Activated T-helper 2 cell treated with anti-CD3 and anti-CD28 coated beads, Interferon-gamma antibody, Interleukin-2, Interleukin-4, amounts not matched to agents 10 μg/mL and 5 μg/mL and 100 μg/mL, durations not matched to agents 14 hours and 24 hours and 36 hours (primary cell): ENCODE measurements at places on chromosomes 11 and 22. TPM values are rescaled to one million over a fixed set of nuclear protein-coding genes. Genes with fewer than 3 reads are reported as not detected.

Gene PEX26
- 47.3 and 47.8 TPM in 2 replicates for total RNA-seq

Gene BCO2
- total RNA-seq: 1.2 and 1.4 TPM in 2 replicates

Gene MRGPRX4
- not detected in 2 replicates for total RNA-seq

Gene ARRB1
- total RNA-seq: 15.1 and 19.3 TPM in 2 replicates

Gene CHRDL2
- total RNA-seq: not detected in 2 replicates

Gene CNGA4
- not detected in 2 replicates for total RNA-seq

Gene BTG4
- not detected in 2 replicates for total RNA-seq

Gene ROM1
- 1.4 and 2.8 TPM in 2 replicates for total RNA-seq

Gene OLFML1
- total RNA-seq: not detected in 2 replicates

Gene VPREB1
- total RNA-seq: not detected in 2 replicates

Gene IRAG1
- total RNA-seq: not detected in 2 replicates

Gene LGR4
- total RNA-seq: 0.05 and 0.14 TPM in 2 replicates

Gene C11orf16
- total RNA-seq: not detected in 2 replicates

Gene MRGPRE
- total RNA-seq: not detected in 2 replicates

Gene OR5AS1
- not detected in 2 replicates for total RNA-seq

Gene SPON1
- total RNA-seq: 0.07 and 0.16 TPM in 2 replicates

Gene ASPHD2
- 14.2 and 14.5 TPM in 2 replicates for total RNA-seq

Gene CRYBA4
- total RNA-seq: not detected in 2 replicates

Gene CATSPERZ
- 0.59 TPM in 1 of 2 replicates, not detected in the other for total RNA-seq

Gene MMP1
- not detected in 2 replicates for total RNA-seq

Gene SLC22A25
- not detected in 2 replicates for total RNA-seq

Gene ATP6V1E1
- 107 and 113 TPM in 2 replicates for total RNA-seq

Gene NEFH
- total RNA-seq: 7.0 and 7.5 TPM in 2 replicates

Gene C22orf31
- not detected in 2 replicates for total RNA-seq

Gene CAPN5
- total RNA-seq: 0.32 and 0.55 TPM in 2 replicates

Gene OR6A2
- total RNA-seq: 0.32 and 0.53 TPM in 2 replicates

Gene CD3G
- total RNA-seq: 134 and 139 TPM in 2 replicates

Gene SLC22A9
- not detected in 2 replicates for total RNA-seq

Gene HEPN1
- total RNA-seq: not detected in 2 replicates

Gene GLB1L3
- 14.5 and 15.4 TPM in 2 replicates for total RNA-seq

Gene CYB5R2
- total RNA-seq: 3.8 and 4.5 TPM in 2 replicates

Gene POTEH
- total RNA-seq: not detected in 2 replicates

Gene SLC6A5
- total RNA-seq: not detected in 2 replicates

Gene FAT3
- under 0.01 and 0.02 TPM in 2 replicates for total RNA-seq

Gene DLG2
- total RNA-seq: 1.8 and 2.1 TPM in 2 replicates

Gene FAM83F
- total RNA-seq: 0.07 and 0.11 TPM in 2 replicates

Gene TMPRSS6
- total RNA-seq: 9.2 and 10.2 TPM in 2 replicates

Gene XKR3
- not detected in 2 replicates for total RNA-seq

Gene CWC15
- total RNA-seq: 86.1 and 94.4 TPM in 2 replicates

Gene RIBC2
- total RNA-seq: 9.9 and 11.0 TPM in 2 replicates

Gene KCNA4
- total RNA-seq: not detected in 2 replicates

Gene BATF2
- total RNA-seq: 0.09 and 0.16 TPM in 2 replicates
